ENCODE measurements at places on chromosomes 11 and 22.

- DNase-seq = no peak
Observed at GRCh38 chr11:13064593-13064992, 55.5 kb downstream of the RASSF10 start.

DNA sequence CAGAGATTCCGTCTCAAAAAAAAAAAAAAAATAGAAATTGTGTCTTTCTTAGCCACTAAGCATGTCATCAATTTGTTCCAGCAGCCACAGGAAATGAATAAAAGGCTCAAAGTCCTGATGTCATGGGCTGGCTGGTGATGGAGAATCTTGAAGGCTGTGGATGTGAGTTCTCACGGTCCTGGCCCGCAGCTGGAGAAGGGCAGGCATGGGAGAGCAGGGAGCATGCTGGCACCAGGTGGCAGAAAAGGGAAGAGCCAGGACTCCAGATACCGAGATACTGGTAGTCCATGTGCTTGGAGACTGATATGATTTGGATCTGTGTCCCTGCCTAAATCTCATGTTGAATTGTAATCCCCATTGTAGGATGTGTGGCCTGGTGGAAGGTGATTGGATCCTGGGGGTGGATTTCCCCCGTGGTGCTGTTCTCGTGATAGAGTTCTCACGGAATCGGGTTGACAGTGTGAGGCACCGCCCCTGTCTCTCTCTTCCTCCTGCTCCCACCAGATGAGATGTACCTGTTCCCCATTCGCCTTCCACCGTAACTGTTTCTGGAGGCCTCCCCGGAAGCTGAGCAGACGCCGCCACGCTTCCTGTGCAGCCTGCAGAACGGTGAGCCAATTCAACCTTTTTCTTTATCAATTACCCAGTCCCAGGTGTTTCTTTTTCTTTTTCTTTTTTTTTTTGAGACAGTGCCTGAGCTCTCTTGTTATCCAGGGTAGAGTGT is 18.1 kb downstream of the MRGPRD start:
- no peak for DNase-seq

- DNase-seq = no peak
Observed at GRCh38 chr22:45023431-45023830, 13.6 kb upstream of the PHF21B start.

DNA sequence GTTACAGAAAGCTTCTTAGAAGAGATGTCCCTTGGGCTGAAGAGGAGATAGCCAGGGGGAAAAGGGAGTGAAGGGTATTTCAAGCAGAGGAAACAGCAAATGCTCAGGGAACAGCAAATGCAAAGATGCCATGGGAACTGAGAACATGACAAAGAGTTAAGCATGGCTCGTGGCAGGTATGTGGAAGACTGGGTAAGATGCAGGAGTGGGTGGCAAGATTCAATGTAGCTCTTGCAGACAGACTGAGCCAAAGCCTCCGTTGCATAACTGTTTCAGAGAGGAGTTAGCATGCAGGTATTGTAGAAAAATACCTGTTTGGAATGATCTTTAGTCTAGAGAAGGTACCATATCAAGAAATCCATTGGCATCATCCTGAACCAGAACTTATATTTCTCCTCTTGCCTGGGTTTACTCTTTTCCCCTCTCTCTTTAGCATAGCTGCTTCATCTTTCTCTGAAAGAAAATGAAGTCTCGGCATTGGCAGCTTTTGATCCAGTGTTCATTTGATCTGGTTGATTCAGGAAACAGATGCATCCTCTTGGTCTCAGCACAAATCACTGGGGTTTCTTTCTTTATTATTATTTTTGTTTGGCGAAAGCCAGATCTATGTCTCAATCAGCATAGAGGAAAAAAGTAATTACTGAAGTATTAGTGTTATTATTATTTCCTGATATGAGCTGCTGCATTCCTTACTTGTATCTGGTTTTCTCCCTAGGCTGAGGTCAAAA is 41.7 kb upstream of the NUP160 start:
- no peak for DNase-seq

DNA sequence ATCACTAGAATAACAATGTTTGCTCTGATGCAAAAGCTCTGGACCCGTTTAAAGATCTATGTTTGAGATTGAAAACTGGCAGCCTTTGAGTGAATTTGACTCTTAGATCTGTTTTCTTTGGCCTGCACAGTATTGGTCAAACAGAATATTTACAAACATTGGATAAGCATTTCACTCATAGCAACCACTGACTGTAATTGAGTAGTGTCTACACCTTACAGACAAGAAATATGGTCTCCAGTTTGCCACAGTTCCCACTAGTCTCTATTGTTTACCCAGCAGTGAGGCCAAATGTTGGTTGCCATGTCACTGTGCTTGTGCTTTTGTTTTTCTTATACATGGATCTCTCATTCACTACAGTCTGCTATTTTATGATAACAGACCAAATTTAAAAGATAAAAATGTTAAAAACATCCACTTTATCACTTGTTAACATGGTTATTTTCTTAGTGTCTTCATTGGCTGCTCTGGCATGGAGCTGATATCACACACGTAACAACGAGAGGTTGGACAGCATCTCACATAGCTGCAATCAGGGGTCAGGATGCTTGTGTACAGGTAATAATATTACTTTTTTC is 12.2 kb downstream of the ANKRD42 start:
- DNase-seq = no peak

DNA sequence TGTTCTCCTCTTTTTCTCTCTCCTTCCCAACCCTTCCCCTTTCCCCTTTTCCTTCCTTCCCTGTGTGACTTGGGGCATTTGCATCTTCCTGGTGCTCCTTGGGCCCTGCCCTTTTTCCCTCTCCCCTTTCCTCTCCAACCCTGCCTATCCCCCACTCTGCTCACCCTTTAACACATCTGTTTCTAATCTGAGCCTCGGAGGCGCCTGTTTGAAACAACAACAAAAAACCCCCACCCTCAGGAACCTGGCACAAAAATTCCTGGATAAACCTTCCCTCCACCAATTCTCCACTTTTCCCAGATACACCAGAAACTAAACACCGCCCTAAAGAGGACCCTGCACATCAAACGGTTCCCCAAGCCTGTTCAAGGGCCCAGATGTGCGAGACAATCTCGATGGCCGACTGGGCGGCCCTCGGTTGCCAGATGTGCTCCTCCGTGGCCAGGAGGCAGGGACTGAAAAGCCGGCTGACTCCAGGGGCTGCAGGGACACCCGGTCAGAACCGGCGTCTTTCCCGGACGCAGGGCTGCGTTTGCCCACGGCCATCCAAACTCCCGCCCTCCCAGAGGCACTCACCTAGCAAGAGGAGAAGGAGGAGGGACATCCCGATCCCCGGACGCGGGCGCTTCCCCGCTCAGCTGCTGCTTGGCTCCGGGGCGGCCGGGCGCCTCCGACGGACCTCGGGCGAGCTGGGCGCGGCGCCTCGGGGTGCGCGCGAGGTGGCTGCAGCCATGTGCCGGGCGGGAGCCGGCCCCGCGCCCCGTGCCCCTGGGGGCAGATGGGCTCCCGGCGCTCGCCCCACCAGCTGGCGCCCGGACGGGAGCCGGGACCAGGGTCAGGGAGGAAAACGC is 486 bp downstream of the CLMP start:
- peak; percentile 80 for DNase-seq

DNA sequence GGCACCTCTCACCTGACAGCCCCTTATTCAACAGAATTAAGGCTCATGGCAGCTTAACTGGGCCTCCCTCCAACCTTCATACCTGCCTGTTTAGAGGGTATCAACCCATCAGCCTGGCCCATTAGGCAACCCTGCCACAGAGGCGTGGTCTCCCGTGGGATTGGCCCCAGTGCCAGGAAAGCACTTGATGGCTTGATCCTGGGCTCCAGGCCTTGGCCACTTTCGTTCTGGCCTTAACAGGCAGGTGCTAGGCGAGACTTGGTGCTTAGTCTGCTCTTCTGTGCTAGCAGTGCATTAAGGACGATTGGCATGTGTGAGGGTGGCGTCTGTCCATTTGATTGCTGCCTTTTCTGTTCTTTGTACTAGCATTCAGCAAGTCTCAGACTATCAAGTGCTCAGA is 75.2 kb downstream of the CABIN1 start:
- no peak for DNase-seq

DNA sequence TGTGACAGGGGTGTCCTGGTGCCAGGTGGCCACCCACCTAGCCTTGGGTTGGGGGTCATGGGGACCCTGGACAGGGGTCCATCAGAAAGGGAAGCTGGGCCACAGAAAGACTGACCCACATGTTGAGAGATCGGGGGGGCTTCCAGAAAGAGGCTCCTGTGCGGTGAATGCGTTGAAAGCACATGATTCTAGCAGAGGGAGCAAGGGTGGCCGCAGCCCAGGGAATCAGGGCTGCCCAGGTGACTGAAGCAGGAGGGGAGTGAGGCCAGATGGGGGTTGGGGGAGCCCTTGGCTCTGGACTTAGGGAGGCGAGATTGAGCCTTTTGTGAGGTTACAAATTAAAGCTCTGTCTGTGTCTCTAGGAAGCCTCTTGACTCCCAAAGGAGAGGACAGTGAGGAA is 80.7 kb downstream of the MORC2 start:
- DNase-seq = peak; percentile 22

- no peak for DNase-seq
Observed at GRCh38 chr22:44729391-44730021, 22.9 kb upstream of the ARHGAP8 start.

DNA sequence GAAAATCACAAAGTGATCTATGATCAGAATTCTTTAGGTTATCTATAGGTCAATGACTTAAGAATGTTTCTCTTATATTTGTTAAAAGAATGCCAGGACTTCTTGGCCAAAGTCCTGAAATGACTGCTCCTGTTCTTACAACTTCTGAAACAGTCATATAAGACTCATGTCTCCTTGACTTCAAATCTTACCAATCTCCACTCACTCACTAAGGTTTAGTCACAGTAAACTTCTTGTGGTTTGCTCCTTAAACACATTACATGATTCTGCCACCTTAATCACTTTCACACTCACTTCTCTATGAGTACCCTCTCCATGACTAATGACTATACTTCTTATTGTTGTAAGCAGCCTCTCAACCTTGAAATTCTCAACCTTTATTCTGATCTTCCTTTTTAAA is 648.7 kb upstream of the CCDC179 start:
- DNase-seq = no peak

DNA sequence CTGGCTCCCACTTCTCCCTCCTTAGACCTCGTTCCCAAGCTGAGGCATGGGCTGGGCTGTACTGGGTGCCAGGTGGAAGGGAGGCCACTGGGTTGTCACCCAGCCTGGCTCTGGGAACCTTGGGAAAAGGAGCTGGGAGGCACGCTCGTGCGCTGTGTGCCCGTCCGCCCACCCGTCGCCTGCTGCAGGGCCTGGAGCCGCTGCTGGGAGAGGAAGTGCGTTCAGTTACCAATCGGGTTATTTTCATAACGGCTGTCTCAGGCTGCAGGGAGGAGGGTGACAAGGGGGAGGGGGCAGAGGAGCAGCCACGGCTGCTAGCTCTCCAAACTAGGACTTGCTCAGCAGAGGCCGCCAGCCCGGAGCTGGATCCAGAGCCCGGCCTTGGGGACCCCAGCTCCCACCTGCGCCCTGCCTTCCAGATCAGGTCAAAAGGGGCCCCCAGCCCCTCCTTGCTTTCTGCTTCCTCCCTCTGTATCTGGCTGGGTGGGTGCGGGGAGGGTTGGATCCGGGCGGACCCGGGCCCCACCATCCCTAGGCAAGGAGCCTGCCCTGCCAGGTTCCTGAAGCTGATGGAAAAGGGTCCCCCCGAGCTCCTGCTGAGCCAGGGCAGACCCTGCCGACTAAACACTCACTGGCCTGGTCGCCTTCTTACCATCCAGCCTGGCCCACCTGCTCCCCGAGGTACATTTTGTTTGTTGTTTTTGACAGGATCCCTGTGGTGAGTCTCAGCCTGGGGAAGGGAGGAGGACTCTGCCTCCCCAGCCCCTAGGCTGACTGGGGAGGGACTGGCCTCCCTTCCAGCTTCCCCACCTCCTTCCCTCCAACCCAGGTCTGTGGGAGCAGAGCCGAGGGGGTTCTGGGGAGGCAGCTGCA is 14.3 kb downstream of the DGKZ start:
- DNase-seq = no peak

DNA sequence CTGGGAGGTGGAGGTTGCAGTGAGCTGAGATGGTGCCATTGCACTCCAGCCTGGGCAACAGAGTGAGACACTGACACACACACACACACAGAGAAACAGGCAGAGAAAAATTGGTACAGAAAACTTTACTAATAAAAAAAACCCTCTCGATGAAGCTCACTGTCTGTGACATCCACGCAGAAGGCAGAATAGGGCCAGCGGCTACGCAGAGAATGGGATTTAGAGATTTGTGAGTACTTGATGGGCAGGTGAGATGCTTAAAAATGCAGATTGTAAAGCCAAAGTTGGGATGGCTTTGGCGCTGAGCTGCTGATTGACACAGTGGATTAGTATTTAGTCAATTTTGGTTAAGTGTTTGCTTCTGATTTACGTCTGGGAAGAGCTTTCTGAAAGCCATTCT is 561.1 kb downstream of the TBC1D22A start:
- DNase-seq = peak; percentile 11

DNA sequence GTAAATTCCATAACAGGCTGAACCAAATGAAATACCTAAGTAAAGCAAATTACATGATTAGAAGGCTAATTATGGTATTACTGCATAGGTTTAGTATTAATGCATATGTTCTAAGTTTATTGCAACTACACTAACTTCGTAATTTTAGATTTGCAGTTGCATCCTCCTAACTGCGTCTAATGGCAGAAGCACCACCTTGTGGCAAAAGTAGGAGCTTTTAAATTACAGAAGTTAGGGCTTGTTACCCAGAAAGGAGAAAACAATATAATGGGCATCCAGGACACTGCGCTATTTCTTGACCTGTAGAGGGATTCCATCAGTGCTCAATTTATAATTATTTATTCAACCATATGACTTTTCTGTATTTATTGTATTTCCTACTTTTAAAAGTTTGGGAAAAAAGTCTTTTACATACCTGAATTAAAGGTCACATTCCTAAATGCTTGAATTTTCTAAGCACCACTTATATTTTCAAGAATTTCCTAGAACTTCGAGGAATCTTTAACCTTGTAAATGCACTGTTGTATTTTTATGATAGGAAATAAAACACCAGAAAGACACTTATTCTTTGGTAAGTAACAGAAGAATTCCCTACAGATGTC is 16.3 kb upstream of the GPR83 start:
- DNase-seq = no peak

GRCh38 chr22:44519886-44520285 is 21.9 kb upstream of the RTL6 start:
- DNase-seq = peak; percentile 9

GRCh38 chr22:17998913-17999312 is 25.4 kb downstream of the MICAL3 start:
- DNase-seq = no peak

Measured in ecto neural progenitor cell (in vitro differentiated cells).